Left forelimb (tissue), 1 donor: ENCODE measurements at places on chromosomes 5 and 9.

- DNase-seq = no peak
Observed at GRCh38 chr5:149007174-149007573, 55.7 kb downstream of the SH3TC2 start.

DNA sequence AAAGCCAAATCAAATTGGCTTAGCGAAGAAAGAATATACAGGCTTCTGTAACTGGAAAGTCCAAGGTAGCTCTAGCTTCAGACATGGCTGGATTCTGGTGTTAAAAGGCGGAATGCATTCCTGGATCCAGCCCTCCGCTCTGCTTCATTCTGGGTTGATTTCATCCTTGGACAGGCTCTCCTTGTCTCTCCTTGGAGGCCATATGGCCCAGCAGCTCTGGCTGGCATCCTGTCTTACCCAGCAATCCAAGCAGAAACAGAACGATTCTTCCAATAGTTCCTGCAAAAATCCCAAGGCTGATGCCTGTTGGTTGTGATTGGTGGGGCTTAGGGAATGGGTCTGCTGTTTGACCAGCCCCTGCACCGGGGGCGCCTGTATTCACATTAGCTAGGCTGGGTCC, 37.0 kb upstream of the SAP30L start:
- DNase-seq = no peak

- DNase-seq = no peak
Observed at GRCh38 chr5:170628691-170629565, 125.1 kb downstream of the KCNIP1 start.

GRCh38 chr5:74517700-74518099, 122.8 kb downstream of the ENC1 start:
- DNase-seq = no peak

- DNase-seq = no peak
Observed at GRCh38 chr9:132040808-132041207, 38.9 kb downstream of the MED27 start.

- DNase-seq = no peak
Observed at GRCh38 chr5:16844952-16845351, 91.1 kb downstream of the MYO10 start.

DNA sequence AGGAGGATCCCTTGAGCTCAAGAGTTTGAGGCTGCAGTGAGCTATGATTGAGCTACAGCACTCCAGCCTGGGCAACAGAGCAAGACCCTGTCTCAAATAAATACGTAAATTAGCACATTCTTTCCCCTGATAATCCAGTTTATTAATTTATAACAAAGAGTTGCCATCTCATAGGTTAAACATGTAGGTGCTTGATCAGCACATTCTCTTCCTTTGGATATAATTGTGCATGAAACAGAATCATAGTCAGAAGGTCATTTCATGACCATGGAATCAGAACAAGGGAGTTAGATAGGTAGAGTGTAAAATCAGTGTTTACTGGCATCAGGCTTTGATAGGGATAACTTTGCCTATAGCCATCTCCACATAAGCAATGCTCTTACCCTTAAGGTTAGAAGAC, 43.0 kb upstream of the KIAA1958 start:
- no peak for DNase-seq

DNA sequence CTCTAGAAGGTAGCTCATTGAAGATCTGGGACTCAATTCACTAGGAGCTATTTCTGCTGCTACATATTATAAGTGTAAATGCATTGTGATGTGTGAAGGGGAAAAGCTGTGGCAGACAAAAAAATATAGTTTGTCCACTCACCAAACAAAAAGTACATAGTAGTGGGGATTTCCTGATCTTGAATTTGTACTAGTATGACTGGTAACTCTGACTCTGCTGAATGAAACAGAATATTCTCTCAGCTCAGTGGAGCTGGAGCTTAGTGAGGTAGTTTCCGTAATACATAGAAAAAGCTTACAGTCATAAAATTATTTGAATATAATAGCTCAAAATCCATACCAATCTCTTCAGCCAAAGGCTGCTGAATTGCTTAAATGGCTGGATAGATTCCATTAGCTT, 455.6 kb upstream of the CD180 start:
- DNase-seq = no peak

DNA sequence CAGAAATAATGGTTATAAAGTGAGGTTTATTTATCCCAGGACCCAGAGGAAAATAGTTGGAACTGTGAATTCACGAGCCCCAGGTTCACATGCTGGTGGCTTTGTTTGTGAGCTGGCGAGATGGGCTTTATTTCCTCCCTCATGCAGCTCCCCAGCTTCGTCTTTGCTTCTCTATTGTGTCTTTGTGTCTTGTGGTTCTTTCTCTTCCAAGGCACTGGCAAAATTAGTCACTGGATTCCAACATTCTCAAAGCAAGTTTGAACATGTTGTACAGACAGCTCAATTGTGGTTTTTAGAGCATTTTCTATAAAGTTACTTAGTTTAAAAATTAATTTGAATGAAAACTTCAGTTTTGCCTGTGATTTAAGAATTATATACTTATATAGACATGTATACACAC, 7.2 kb downstream of the NDUFS6 start:
- no peak for DNase-seq

DNA sequence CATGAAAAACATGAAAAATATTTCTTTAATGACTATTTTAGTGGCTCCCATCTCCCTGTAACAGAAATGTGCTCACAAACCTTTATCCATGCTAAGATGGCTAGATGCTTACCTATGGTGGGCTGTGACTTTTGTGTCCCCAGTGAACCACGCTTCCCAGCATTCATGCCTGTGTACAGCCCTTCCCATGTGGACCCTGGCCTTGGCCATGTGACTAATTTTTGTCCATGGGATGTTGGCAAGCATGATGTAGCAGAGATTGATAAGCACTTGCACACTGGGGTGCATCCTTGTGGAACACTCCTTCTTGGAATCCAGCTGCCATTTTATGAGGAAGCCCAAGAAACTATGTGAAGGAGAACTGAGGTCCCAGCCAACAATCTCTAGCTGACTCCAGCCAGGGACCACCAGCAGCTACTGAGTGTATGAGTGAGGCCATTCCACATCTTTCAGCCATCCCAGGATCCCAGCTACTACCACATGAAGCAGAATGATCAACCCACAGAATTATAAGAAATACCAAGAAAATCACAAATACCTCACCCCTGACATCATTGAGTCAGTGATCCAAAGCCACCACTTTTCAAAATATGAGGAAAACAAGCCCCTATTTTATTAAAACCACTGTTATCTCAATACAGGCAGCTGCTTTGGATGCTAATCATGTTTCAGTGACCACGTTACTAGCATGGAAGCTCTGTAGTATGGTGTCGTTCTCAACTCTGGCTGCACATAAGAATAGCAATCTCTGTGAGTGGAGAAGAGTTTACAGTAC, 16.1 kb upstream of the RAI14 start:
- no peak for DNase-seq

DNA sequence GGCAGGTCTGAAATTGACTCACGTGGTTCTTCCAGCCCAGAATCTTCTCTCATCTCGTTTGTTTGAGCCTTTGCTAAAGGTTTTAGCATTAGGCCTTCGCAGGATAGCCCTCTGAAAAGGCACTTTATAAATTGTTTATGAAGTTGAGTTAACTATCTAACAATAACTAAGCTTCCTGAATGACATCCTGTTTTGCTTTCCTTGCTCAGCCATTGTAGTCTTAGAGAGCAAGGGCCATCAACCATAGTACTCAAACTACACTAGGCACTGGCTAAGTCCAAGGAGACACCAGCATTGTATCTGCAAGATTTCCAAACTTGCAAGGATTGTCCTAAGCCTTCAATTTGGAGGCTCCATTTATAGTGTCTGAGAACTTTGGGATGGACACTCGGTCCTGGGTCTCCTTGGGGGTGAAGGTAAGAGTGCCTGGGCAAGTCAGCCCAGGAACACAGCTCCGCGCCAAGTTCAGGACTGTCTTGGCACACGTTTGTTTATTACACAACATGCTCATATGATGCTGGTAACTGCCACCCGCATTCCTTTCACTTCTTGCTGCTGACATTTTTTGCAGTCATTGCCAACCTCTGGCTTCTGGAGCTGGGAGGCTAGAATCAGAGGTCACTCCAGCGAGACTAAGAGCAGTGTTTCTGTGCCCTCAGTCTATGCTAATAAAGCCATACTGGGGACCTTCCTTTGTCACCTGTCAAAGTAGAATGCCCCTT, 151.1 kb downstream of the ESM1 start:
- no peak for DNase-seq

- DNase-seq = no peak
Observed at GRCh38 chr5:74093561-74093960, 467.6 kb downstream of the ARHGEF28 start.
